CD4-positive, CD25-positive, alpha-beta regulatory T cell (primary cell): ENCODE measurements at places on chromosomes 1 and 21. TPM values are rescaled to one million over a fixed set of nuclear protein-coding genes. Genes with fewer than 3 reads are reported as not detected.

DNA sequence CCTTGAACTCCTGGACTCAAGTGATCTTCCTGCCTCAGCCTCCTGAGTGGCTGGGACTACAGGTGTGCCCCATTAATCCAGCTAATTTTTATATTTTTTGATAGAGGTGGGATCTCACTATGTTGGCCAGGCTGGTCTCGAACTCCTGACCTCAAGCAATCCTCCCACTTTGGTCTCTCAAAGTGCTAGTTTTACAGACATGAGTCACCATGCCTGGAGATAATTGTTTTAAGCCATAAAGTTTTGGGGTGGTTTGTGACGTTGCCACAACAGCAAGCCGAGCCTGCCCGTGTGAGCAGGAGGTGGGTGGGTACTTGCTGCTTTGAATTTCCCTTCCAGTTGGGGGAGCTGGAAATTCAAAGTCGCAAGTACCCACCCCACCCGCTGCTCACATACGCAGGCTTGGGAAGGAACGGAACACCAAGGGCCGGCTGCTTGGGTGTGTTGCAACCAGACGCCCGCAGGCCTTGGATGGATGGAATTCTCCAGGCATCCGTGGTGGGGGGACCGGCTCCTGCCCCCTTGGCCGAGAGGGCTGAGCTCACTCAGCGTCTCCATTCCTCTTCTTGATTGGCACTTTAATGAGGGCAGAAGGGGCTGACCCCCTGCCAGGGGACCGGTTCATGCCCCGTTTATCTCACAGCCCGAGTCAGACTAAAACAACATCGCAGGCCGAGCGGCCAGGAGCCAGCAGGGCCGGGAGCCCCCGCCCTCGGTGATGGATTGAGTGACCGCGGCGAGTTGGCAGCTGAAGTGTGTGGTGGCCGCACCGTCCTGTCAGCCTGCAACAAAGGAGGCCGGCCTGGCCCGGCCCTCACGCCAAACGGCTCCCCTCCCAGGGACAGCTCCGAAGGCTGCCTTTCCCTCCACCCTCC, 78.1 kb downstream of the DHRS3 start:
- no peaks in the 10 kb centered on the region for H3K27me3 ChIP-seq
- no peaks in the 10 kb centered on the region for H3K36me3 ChIP-seq
- H3K27ac ChIP-seq, result no peak overlapping the region
- H3K4me1 ChIP-seq, result no peaks in the 10 kb centered on the region

PRELP gene
- total RNA-seq, result not detected

GRCh38 chr1:228748431-228748830, 13.2 kb downstream of the RHOU start:
- peaks cover 13% of the 10 kb centered on the region for H3K27me3 ChIP-seq
- no peaks in the 10 kb centered on the region for H3K36me3 ChIP-seq
- no peaks in the 10 kb centered on the region for H3K4me1 ChIP-seq

DNA sequence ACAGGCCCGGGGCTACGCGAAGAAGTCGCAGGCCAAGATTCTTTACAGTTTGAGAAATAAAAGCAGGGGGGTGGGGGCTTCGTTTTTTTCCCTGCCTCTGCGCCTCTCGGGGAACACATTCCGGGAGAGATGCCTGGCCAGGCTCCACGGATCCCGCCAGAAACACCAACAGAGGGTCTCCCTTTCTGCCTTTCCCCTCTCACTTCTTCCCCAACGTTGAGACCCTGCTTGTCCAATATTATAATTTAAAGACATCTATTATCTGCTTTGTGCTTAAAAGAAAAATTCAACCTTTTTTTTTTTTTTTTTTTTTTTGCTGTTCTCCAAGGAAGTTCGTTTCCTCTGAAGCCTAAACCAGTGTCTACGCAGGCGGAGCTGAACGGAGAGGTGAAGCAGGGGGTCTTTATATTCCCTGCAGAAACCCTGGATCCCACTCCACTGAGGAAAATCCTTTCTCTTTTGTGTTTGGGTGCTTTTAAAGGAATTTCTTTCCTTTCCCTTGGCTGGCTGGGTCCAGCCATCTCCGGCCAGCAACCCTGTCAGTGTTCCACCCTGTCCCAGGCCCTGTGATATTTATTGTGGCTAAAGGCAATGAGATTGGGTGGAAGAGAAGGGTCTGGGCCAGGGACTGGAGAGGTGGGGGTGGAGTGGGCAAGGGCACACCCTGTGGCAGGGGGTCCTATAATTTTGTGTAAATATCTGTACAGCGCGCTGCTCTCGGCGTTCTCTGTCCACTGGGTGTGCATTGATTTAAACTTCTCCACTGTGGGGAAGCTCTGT, 2.2 kb downstream of the FOXD2 start:
- H3K27me3 ChIP-seq, result peaks cover 37% of the 10 kb centered on the region
- H3K27ac ChIP-seq, result no peak overlapping the region
- H3K4me1 ChIP-seq, result peaks cover 45% of the 10 kb centered on the region
- no peak overlapping the region for H3K4me3 ChIP-seq
- no peaks in the 10 kb centered on the region for H3K36me3 ChIP-seq

DNA sequence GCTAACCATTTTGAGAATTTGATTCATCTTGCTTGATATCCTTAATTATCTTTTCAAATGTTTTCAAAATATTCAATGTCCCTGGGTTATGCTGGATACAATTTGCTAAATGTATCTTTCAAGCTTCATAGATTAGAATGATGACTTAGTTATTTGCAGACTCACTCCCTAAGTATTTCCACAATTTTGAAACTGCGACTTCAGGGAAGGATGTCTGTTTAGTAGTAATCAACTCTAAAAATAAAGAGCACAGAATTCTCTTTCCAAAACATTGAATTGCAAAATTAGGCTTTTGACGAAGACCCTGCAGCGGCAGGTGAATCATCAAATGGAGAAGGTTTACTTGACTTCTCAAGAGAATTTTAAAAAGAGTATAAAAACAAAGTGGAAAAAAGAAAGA, 14.2 kb downstream of the RGS1 start:
- no peak overlapping the region for H3K4me3 ChIP-seq
- peaks cover 1% of the 10 kb centered on the region for H3K27me3 ChIP-seq
- no peaks in the 10 kb centered on the region for H3K4me1 ChIP-seq
- H3K36me3 ChIP-seq, result no peaks in the 10 kb centered on the region

ELAVL4 gene
- total RNA-seq, result not detected

KCNJ10 gene
- not detected for total RNA-seq

DNA sequence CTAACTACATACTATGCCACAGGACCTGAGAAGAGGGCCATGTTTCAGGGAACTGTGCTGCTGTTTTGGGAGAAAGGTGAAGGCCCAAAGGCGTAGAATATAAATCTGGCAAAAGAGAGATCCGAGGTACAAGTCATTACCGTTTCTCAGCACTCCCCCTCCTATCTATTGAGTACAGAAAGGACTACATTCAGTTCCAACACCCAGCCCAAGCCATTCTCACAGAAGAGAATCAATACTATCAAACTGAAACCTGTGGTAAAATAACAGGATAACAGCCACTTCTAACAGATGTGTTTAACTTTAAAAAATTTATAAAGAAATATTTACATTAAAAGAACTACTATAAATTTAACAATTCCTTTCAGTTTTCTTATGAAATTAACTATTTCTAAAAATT, 7.8 kb downstream of the AHCTF1 start:
- peaks cover 17% of the 10 kb centered on the region for H3K36me3 ChIP-seq
- H3K4me3 ChIP-seq, result peak overlapping the region; percentile 21
- H3K4me1 ChIP-seq, result peaks cover 16% of the 10 kb centered on the region

CFAP107 gene
- not detected for total RNA-seq

- no peak overlapping the region for H3K27ac ChIP-seq
- H3K27me3 ChIP-seq, result peaks cover 33% of the 10 kb centered on the region
- no peak overlapping the region for H3K4me3 ChIP-seq
- H3K36me3 ChIP-seq, result no peaks in the 10 kb centered on the region
These were observed 3.8 kb upstream of the GRHL3 start for GRCh38 chr1:24315391-24315790.

GRCh38 chr1:191707288-191707687, 451.0 kb upstream of the RGS18 start:
- no peaks in the 10 kb centered on the region for H3K36me3 ChIP-seq
- no peak for DNase-seq
- no peak overlapping the region for H3K4me3 ChIP-seq
- no peaks in the 10 kb centered on the region for H3K27me3 ChIP-seq
- no peaks in the 10 kb centered on the region for H3K4me1 ChIP-seq

DNA sequence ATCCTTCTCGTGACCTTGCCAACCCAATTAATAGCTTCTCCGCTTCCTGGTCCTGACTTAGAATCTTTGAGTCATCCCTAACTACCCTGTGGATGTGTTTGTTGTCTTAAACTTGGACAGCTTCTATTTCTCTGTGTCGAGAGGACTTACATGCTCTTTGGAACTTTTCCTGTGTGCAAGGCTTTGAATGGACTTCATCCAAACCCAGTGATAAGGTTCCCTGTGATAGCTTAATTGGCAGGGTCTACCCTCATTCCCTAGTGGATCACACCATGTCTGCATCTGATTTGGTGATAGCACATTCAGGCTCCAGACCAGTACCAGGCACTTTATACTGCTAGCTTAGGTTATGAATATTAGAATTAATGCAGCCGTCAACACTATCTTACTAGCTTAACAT, 378.2 kb upstream of the KAZN start:
- no peaks in the 10 kb centered on the region for H3K27me3 ChIP-seq
- no peaks in the 10 kb centered on the region for H3K36me3 ChIP-seq
- no peak overlapping the region for H3K27ac ChIP-seq
- no peaks in the 10 kb centered on the region for H3K4me1 ChIP-seq
- H3K4me3 ChIP-seq, result no peak overlapping the region

OPRD1 gene
- not detected for total RNA-seq

KRTAP24-1 gene
- total RNA-seq, result not detected

DNA sequence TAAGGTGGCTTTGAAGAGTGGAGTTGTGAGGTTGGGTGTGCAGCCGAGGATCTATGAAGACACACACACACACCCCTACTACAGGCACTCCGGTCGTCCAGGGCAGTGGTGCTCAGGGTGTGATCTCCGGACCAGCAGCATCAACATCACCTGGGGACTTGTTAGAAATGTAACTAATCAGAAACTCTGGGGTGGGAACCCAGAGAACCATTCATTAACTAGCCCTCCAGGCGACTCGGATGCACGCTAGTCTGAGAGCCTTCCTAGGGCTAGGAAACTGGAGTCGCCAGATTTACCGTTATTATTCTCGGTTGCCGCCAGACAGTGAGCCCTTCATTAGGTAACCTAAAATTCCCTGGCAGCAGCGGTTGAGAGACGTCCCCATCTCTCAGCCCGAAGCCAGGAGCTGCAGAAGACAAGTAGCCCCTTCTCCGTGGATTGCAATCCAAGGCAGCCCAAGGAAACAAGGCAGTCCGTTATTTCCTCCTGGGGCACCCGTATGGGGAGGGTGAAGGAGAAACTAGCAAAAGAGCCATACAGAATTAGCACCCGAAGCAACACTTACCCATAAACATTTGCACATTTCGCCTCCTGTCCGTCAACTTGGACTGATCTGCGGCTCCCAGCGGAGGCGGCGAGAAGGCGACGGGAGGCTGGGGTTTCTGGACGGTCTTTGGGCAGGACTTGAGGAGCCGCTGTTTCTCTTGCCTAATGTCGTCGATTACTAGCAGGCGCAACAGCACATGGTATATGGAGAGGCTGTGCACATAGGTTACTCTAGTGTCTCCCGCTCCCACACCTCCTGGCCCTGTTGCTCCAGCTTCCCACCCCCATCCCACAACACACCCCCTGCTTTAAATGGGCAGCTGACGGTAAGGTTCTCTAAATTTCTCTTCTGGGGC, 2.9 kb upstream of the CCN1 start:
- peak; percentile 14 for DNase-seq
- no peak overlapping the region for H3K4me3 ChIP-seq
- peaks cover 39% of the 10 kb centered on the region for H3K27me3 ChIP-seq
- peaks cover 19% of the 10 kb centered on the region for H3K4me1 ChIP-seq

LRRC8B gene
- 20.4 TPM for total RNA-seq

GRCh38 chr1:101170506-101171050, 66.2 kb upstream of the S1PR1 start:
- H3K36me3 ChIP-seq, result no peaks in the 10 kb centered on the region
- DNase-seq, result no peak
- no peaks in the 10 kb centered on the region for H3K27me3 ChIP-seq
- H3K4me1 ChIP-seq, result no peaks in the 10 kb centered on the region
- no peak overlapping the region for H3K4me3 ChIP-seq
- no peak overlapping the region for H3K27ac ChIP-seq

DNA sequence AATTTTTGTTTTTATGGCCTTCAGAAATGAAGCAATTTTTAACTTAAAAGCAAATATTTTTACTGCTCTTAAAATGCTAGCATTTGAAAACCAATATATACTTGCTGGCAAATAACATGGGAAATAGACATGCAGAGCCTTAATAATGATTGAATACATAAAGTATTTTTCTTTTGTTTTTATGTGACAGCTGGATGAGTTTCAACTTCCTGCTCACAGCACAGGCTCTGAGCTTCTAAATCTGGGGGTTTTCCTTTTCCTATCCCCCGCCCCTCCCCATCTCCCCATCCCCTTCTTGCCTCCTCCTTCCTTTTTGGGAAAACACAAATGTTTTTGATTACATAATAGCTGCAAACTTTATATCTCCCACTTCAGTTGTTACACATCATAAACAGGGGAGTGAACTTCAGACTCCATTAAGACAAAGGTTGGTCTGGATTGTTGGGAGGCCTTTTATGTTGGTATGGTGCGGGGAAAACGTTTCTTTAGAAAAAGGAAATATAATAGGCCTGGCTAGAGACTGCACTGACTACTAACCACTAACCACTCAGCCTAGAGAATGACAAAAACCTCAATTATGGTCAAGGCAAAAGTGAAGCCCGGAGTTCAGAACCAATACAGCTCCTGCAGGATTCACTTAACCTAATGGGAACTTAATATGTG, 116.1 kb upstream of the GORAB start:
- no peaks in the 10 kb centered on the region for H3K4me1 ChIP-seq
- no peaks in the 10 kb centered on the region for H3K36me3 ChIP-seq
- DNase-seq, result no peak
- no peak overlapping the region for H3K4me3 ChIP-seq
- no peaks in the 10 kb centered on the region for H3K27me3 ChIP-seq

DNA sequence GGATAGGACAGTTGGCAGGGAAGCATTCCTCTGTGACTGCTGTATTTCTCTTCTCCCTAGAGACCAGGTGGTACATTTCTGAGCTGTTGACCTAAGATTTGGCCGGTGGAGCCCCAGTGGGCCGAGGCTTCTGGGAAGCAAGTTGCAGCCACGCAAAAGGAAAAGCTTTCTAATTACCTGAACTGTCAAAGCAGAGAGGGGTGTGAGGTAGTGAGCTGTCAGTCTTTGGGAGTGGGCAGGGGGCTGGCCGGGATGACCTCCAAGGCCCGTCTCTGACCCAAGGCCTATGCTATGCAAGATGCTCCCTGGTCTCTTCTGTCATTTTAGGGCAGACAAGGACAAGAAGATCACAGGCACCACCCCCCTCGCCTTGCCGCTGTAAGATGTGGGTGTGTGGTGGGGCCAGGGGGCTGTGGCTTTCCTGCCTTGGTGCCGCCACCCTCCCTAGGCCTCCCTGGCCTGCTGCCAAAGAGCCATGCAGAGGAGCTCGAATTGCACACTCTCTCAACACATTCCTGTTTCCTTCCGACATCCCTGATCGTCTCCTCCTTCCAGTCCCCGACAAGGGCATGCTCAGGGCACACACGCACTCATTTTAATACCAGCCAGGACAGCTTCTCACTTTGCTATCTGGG, 7.7 kb downstream of the PADI1 start:
- H3K27ac ChIP-seq, result no peak overlapping the region
- H3K36me3 ChIP-seq, result no peaks in the 10 kb centered on the region
- peak; percentile 15 for DNase-seq
- no peaks in the 10 kb centered on the region for H3K27me3 ChIP-seq
- H3K4me1 ChIP-seq, result peaks cover 11% of the 10 kb centered on the region

UCHL5 gene
- total RNA-seq, result 20.5 TPM

GRCh38 chr1:223133824-223134435, 9.1 kb downstream of the TLR5 start:
- peaks cover 19% of the 10 kb centered on the region for H3K4me1 ChIP-seq
- no peak overlapping the region for H3K27ac ChIP-seq
- peak overlapping the region; percentile 70 for H3K4me3 ChIP-seq
- H3K27me3 ChIP-seq, result peaks cover 4% of the 10 kb centered on the region

ENAH gene
- total RNA-seq, result not detected

GRCh38 chr1:220918285-220918951, 39.2 kb downstream of the HLX start:
- H3K27ac ChIP-seq, result no peak overlapping the region
- no peaks in the 10 kb centered on the region for H3K4me1 ChIP-seq
- DNase-seq, result no peak
- no peaks in the 10 kb centered on the region for H3K36me3 ChIP-seq
